ENCODE measurements at places on chromosomes 3 and 15. TPM values are rescaled to one million over a fixed set of nuclear protein-coding genes. Genes with fewer than 3 reads are reported as not detected.

CHRFAM7A gene
- 7.1 TPM for total RNA-seq

TRAT1 gene
- total RNA-seq, result not detected

USP50 gene
- not detected for total RNA-seq

DNA sequence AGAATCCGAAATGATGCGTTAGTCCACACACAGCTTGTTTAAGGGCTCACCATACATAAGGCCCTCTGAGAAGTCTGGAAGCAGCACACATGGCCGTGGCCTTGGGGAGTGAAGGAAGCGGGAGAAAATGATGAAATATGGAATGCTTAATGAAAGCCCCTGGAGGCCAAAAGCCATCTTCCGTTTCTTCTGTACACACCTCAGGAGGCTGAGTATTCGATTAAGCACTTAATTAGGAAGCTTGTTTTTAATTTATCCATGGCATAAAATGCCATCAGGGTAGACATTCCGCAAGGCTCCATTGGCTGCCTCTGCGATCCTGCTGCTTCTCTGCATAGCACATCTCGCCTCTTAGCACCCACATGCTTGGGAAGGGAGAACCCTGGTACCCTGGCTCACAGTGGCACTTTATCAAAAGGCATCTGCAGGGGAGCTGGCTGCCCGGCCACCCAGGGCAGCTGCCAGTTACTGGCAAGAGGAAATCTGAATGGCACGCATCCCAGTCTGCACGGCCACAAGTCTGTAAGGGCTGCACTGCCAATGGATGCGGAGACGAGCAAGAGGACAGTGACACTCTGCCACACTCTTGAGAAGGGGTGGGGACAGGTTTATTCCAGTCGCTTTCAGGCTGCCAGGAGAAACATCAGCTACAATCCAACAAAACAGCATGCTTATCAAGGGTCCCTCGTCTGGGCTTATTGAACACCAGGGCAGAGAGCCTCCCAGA, 356.2 kb downstream of the OCA2 start:
- no peak overlapping the region for H3K27ac ChIP-seq
- H3K27me3 ChIP-seq, result no peaks in the 10 kb centered on the region
- no peaks in the 10 kb centered on the region for H3K36me3 ChIP-seq
- no peak overlapping the region for H3K4me3 ChIP-seq
- no peaks in the 10 kb centered on the region for H3K4me1 ChIP-seq
- no peak for DNase-seq

DNA sequence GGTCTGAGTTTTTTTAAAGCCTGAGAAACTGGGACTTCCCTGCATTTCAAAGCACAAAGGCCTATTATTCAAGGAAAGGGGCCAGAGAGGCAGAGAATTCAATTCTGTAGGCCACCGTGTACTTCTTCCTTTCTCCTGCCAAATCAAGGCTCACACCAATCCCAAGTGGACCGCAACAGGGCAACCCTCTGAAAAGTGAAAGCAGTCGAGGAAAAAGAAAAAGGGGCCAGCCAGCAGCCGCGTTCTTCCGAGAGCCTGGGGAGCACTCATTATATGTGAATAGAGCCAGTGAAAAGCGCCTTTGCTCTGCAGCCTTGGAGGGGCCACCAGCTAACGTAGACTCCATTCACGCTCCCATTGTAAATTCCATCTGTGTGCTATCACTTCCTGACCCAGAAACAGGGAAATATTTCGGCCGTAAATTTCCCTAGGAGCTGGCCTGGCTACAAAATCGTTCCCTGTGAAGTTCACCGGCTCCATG, 45.9 kb upstream of the THUMPD3 start:
- H3K4me3 ChIP-seq, result peak overlapping the region; percentile 42
- peak; percentile 81 for DNase-seq
- peak overlapping the region; percentile 73 for H3K27ac ChIP-seq
- H3K4me1 ChIP-seq, result peaks cover 11% of the 10 kb centered on the region
- H3K36me3 ChIP-seq, result no peaks in the 10 kb centered on the region

DNA sequence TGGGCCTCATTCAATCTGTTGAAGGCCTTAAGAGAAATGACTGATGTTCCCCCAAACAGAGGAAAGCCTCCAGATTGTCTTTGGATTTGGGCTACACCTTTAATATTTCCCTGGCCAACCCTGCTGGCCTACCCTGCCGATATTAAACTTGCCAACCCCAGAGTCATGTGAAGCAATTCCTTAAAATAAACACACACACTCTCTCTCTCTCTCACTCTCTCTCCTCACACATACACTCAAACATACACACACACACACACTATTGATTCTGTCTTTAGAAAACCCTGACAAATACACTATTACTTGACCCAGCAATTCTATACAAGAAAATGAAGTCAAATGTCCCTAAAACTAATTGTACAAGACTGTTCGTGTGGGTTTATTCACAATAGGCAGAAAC, 109.9 kb upstream of the ST8SIA2 start:
- H3K4me1 ChIP-seq, result no peaks in the 10 kb centered on the region
- no peaks in the 10 kb centered on the region for H3K36me3 ChIP-seq
- H3K4me3 ChIP-seq, result no peak overlapping the region
- no peak overlapping the region for H3K27ac ChIP-seq

GRCh38 chr3:16761571-16761970, 123.2 kb upstream of the PLCL2 start:
- H3K4me1 ChIP-seq, result no peaks in the 10 kb centered on the region
- no peaks in the 10 kb centered on the region for H3K36me3 ChIP-seq
- no peaks in the 10 kb centered on the region for H3K27me3 ChIP-seq
- DNase-seq, result no peak
- no peak overlapping the region for H3K27ac ChIP-seq

- no peak overlapping the region for H3K4me3 ChIP-seq
- peak; percentile 56 for DNase-seq
- H3K27ac ChIP-seq, result no peak overlapping the region
- H3K36me3 ChIP-seq, result no peaks in the 10 kb centered on the region
- H3K27me3 ChIP-seq, result no peaks in the 10 kb centered on the region
Observed at GRCh38 chr15:101657968-101658784, 6.0 kb upstream of the TM2D3 start.

Measured in endothelial cell of umbilical vein (primary cell).